Stromal cell of bone marrow (primary cell): ENCODE measurements at places on chromosomes 1 and 21.

DNA sequence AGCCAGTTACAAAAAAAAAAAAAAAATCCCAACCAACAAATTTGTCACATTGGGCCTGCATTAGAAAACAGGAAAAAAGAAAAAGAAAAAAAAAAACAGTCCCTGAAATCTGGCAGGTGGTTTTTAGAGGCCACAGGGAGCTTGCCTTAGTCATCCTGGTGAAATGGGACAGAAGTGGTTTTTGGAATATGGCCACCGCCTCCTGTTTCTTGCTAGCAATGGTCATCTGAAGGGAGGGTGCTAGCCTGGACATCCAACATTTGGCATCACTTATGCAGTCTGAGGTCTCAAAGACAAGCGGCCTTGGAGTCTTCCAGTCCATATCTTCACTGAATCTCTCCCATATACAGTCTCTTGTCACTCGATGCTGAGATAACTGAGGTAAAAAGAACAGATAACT, 20.1 kb upstream of the NKAIN1 start:
- DNase-seq = no peak

DNA sequence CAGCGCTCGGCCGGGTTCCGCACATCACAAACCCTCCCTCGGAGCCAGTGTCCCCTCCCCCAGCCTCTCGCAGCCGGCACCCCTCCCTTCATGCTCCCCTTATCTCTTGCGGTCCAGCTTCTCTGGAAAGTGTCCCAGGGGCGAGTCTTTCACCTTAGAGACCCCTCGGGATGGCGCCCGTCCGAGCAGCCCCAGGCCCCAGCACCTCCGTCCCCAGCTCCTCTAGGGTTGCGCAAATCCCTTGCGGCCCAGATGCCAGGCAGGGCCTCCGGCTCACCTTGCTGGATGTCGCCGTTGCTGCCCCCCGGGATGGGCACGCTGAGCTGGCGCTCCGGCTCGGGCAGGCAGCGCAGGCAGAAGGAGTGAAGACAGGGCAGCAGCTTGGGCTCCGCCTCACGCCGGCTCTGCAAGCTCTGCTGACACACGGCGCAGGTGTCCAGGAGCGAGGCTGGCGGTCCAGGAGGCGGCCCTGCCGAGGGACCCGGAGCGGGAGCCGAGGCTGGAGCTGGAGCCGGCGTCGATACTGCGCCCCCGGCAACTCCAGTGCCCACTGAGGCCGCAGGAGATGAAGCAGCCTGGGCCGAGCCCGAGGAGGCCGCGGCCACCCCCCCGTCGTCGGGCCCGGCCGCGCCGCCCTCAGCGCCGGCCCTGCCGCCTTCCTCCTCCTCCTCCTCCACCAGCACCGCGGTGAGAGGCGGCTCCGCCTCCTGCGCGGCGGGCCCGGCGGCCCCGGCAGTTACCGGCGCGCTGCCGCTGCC, 550 bp downstream of the TRIM33 start:
- no peak for DNase-seq

DNA sequence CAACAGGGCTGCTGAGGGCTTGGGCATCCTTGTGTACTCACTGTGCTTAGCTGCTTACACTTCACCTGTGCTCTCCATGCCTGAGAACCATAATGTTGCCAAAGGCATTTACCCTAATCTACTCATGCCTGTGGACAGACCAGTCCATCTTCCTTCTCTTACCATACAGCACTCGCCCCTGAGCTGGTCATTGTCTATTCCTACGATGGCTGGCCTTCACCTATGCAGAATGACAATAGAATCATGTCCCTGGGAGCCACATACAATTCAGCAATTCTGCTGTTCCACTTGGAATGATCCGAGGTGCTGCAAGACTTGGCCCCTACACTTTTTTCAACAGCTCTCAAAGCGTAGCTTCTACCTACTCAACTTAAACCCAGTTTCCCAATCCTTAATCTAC, 96.5 kb downstream of the PAPPA2 start:
- DNase-seq = no peak

DNA sequence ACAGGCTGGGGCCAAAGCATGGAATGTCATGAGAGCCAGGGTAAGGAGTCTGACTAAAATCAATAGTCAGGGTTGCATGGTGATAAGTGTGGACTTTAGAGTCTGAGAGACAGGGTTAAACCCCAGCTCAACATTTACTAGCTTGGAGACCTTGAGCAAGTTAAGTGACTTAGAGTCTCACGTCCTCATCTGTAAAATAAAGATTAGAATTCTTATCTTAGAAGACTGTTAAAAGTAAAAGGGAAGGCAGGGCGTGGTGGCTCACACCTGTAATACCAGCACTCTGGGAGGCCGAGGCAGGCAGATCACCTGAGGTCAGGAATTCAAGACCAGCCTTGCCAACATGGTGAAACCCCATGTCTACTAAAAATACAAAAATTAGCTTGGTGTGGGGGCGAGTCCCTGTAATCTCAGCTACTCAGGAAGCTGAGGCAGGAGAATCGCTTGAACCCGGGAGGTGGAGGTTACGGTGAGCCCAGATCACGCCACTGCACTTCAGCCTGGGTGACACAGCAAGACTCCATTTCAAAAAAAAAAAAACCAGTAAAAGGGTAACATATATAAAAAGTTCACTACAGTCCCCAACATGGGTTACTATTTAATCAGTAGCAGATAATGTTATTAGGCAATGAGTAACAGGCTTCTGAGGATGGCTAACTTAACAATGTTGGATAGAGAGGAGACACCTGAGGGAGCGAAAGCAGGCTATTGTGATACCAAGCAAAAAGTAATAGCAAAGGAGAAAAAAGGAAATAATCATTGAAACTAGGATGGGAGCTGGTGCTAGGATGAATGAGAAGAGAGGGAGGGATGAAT, 20.8 kb downstream of the TMCO1 start:
- DNase-seq = no peak

GRCh38 chr1:158087320-158087927, 93.3 kb upstream of the CD1D start:
- peak; percentile 41 for DNase-seq

- no peak for DNase-seq
These were observed 121.8 kb downstream of the EPHB2 start for GRCh38 chr1:22832414-22832786.

GRCh38 chr1:32755810-32756159, 53.2 kb upstream of the SYNC start:
- no peak for DNase-seq

GRCh38 chr1:20936621-20937020, 149.5 kb upstream of the HP1BP3 start:
- DNase-seq = peak; percentile 3

- no peak for DNase-seq
These were observed 11.3 kb upstream of the MAP10 start for GRCh38 chr1:232793944-232794343.

GRCh38 chr1:103457886-103458455, 67.5 kb upstream of the RNPC3 start:
- DNase-seq = no peak

GRCh38 chr1:12665511-12665910, 21.6 kb downstream of the AADACL4 start:
- DNase-seq = no peak

- DNase-seq = no peak
These were observed 14.7 kb downstream of the CSF1 start for GRCh38 chr1:109925159-109925990.
